ENCODE measurements at places on chromosomes 2 and 18.

- DNase-seq = no peak
Measured at GRCh38 chr2:222357930-222358329, 59.1 kb upstream of the PAX3 start.

DNA sequence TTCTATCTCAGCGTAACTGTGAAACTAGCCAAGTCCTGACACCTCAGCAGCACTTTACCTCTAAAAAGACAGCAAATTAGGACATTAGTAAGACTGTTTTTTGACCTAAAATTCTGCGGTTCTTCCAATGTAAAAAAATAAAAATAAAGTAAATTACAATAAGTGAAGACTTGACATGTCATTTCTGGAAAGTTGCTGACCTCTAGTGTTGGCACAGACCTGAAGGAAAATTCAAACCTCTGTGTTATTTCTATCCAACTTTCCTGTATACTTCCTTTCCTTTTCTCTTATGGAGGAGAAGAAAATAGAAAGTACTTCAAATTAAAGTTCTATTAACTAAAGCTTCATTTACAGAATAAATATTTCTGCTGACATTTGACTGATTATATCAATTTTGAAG is 110.6 kb downstream of the TMEM182 start:
- DNase-seq = peak; percentile 16

GRCh38 chr2:226701052-226701451 is 98.6 kb downstream of the IRS1 start:
- peak; percentile 21 for DNase-seq

DNA sequence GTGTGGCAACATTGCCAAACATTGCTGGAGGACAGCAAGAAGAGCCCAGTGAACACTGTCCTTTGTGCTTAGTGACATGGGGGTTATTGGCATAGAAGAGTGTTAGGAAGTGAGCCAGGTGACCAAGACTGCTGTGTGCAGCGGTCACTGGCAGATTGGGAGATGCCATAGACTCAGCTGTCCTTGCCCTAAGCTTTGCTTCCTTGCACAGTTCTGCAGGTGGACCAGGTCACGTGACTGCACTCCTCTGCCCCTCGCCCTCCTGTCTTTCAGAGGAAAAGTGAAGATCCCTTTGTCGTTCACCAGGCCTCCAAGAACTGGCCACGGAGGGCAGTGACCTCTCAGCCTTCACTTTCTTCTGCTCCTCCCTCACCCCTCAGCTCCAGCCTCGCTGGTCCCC is 215.6 kb upstream of the SMIM21 start:
- no peak for DNase-seq

DNA sequence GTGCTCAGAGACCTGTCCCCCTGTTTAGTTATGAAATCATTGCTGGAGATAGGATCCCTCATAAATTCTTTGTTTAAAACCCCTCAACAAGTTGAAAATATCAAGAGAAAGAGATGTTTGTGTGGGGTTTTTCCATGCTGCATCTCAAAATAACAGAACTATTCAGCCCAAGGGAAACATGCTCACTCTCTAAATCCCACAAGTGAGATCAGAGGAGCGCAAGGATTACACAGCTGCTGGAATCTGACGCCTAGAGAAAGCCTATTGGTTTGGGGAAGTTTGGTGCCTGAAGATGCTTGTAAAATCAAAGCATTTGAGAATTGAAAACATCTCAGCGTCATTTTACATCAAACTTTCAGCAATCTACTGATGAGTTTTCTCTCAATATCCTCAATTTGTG is 7.9 kb downstream of the FSHR start:
- DNase-seq = no peak

- no peak for DNase-seq
Measured at GRCh38 chr2:128341621-128342020, 23.0 kb upstream of the HS6ST1 start.

- DNase-seq = peak; percentile 68
Measured at GRCh38 chr2:213934560-213934959, 476.3 kb upstream of the VWC2L start.

DNA sequence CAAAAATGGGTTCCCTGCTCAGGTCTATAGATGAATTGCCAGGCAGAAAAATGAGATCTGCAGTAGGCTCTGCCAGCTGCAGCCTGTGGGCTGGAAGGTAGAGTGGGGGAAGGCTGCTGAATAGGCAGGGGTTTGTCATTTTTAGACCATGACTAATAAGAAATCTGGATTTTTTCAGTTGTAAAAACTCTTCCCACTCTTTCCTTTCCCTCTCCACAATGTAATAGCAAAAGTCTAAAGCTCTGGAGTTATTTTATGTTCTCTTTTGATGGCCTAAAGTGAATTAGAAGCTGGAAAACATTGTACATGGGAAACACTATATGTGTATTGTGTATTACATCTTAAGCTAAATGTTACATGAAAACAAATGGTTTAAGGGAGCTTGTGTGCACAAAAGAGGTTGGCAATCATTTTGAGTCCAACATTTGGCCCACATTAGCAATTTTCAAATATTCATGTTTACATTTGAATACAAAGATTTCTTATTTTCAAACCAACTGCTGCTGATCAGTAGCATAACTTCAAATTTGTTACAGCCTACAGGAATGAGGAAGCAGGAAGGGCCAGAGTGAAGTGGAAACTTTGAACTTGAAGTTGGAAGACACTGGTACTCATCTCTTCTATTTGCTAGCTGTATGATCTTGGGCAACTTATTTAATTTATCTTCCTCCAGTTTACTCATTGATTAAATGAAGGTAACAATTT is 407.1 kb downstream of the SLC4A3 start:
- no peak for DNase-seq

DNA sequence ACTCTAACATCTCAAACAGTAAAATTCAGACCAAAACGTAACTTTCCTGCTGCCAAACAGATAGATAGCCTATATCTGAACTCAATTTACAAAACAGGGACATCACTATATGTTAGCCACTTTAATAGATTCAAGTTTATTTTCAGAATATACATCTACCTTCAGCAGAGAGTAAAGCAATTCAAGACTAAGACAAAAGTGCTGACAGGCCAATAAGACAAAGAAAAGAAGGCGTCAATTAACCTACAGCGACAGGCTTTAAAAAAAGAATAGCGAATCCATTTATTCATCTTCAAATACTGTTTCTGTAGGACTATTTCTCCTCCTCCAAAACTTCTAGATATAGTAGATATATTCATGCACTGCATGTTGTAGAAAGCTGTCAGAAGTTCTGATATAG is 333.0 kb downstream of the GRB14 start:
- DNase-seq = no peak

GRCh38 chr2:151071382-151071781 is 190.3 kb downstream of the RBM43 start:
- no peak for DNase-seq

- DNase-seq = no peak
Measured at GRCh38 chr2:59957504-59957903, 596.0 kb downstream of the BCL11A start.

- no peak for DNase-seq
Measured at GRCh38 chr2:36235882-36236281, 119.7 kb upstream of the CRIM1 start.

- DNase-seq = no peak
Measured at GRCh38 chr2:240178564-240178963, 38.1 kb upstream of the OTOS start.

DNA sequence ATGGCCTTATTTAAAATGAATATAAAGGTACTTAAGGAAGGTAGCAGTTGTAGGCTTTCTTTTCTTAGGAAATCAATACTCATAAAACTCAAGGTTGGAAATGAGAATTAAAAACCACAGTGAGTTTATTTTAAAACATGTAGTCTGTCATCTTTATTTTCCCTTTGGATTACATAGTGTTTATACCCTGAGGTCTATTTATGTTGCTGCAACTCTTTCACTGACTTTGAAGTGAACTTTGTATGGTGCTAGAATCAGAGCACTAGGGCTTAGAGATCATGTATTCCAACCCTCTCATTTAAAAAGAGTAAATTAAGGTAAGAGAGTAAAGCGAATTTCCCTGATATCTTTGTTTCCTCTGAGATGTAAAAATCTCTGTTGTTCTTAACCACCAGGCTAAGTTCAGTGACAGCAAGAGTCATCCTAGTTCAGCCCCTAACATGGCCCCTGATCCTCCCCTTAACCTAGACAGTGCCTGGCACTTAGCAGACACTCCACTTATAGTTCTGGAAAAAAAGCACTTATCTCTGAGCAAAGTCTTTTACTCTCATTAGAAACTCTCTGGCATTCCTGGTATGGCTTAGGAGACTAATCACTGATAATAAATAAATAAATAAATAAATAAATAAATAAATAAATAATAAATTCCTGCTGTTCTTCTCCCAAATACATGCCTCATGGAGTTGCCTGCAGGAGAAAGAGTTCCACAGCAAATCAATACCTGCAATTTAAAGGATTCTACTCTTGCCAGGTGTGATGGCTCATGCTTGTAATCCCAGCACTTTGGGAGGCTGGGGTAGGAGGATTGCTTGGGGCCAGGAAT is 33.0 kb upstream of the PPP1R1C start:
- DNase-seq = no peak

GRCh38 chr2:11248-11941 is 34.9 kb downstream of the FAM110C start:
- peak; percentile 43 for DNase-seq

- peak; percentile 24 for DNase-seq
Measured at GRCh38 chr2:149538138-149538833, 49.3 kb downstream of the MMADHC start.

GRCh38 chr18:3340015-3340681 is 78.2 kb downstream of the MYL12B start:
- DNase-seq = no peak

DNA sequence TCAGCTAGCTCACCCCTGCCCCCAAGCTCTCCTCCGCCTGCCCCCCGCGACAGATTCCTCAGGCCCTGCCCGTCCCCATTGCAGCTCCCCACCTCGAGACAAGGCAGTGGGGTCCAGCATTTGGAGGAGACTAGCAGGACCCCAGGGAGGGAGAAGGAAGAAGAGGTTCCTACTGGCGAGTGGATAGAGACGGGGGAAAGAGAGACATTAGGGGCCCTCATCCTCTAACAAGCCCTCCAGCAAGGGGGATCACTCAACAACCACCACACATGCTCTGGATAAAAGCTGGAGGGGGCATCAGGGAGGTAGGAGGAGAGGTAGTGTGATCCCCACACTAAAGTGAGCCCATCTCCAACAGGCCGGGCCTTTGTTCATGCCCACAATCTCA is 8.9 kb upstream of the TNS1 start:
- no peak for DNase-seq

DNA sequence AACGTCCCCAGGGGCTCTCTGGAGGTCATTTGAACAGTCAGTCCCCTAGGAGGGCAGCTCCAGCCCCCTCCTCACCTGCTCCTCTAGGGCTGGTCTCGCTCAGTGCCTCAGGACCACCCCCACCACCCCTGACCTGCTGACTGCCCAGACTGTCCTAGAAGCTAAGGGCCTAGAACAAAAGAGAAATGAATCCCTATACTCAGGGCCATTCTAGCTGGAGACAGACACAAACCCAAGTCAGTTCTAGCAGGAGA is 83.0 kb downstream of the HS1BP3 start:
- no peak for DNase-seq

- no peak for DNase-seq
Measured at GRCh38 chr2:222160944-222161343, 137.9 kb downstream of the PAX3 start.
